ENCODE measurements at places on chromosomes 3 and 15.

- no peak for DNase-seq
These were observed 424 bp downstream of the HAUS2 start for GRCh38 chr15:42549032-42549491.

GRCh38 chr3:12472796-12473195, 11.5 kb upstream of the TSEN2 start:
- DNase-seq = no peak

DNA sequence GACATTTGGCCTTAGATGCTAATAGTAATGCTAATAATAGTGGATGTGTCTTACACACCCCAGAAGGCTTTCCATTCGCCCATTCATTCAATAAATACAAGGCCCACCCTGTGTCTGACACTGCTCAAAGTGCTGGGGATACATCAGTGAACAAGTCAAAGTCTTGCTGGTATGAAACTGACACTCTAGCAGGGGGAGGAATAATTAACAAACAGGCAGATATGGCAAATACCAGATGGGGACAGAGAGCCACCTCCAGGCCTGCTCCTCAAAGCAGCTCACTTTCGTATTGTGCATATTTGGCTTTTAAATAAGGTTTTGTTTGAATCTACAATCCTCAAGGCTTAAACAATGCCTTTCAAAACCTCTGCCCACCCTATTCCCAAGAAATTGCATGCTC, 28.3 kb upstream of the LYZL4 start:
- no peak for DNase-seq

DNA sequence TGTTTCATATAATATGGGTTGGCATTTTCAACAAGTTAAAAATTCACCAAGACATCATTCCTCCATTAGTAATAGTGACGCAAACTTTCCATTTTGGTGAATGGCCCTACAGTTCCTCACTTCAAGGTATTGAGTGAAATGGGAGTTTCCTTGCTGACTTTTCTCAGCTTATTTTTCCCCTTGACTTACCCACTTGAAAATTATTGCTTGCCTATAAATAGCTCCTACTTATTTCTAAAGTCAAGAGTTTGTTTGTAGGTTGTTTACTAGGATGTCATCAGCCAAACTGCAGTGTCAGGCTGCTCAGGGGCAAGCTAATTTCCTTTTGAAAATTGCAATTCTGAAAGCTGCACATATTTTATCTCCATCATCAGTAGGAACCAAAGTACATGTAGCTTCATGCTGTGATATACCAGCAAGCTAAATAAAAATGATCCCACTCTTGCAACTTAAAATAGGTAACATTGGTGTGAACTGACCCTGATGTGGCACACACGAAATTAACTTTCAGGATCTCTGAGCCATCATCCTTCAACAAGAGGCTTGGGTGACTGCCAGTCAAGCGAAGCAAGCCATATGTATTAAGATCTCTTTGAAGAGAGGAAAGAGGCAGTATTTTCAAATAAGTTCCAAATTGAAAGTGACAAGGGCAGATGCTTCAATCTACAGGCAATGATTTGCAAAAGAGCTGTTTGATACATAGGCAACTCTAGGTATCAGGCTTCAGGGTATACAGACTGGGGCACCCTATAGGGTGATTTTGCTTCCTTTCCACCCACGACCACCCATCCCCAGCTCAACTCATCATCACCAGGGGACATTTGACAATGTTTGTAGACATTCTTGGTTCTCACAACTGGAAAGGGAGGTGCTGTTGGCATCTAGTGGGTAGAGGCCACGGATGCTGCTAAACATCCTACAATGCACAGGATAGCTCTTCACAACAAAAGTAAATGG, 66.8 kb upstream of the RASGRP1 start:
- no peak for DNase-seq

GRCh38 chr3:85005946-85006345, 47.2 kb downstream of the CADM2 start:
- DNase-seq = no peak

DNA sequence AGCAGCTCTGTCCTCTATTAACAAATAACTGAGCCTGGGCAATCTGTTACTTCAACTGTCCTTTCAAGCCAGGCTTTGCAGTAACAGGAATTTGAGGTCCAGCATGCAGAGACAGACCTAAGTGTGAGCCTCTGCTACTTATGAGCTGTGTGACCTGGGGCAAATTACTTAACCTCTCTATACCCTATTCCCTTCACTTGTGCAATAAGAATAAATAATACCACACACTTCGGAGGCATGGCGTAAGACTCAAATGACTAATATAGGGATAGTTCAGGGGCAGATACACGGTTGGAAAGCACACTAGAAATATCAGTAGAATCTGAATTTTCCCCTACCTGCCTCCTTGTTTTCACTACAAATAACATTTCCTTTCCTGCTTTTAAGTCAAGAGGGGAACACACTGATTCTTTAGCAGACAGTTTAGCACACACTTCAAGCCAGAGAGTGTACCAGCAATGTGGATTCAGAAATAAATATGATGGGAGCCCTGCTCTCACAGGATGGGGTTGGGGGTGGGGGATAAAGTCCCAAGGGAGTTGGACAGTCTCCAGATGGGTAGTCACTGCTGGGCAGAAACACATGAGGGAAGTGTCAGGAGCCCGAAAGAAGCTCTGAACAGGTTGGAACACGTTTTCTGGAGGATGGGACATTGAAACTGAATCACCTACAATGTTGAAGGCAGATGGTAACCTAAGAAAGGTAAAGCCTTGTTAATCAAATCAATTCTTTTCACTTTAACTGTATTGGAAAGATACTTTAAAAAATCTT, 61.8 kb upstream of the RBP1 start:
- DNase-seq = no peak
